ENCODE measurements at places on chromosomes 7 and 10. TPM values are rescaled to one million over a fixed set of nuclear protein-coding genes. Genes with fewer than 3 reads are reported as not detected.
A peak's percentile ranks its signal among the peaks of the same experiment; 100 is the strongest.

The CLCN1 gene
- not detected for total RNA-seq

DNA sequence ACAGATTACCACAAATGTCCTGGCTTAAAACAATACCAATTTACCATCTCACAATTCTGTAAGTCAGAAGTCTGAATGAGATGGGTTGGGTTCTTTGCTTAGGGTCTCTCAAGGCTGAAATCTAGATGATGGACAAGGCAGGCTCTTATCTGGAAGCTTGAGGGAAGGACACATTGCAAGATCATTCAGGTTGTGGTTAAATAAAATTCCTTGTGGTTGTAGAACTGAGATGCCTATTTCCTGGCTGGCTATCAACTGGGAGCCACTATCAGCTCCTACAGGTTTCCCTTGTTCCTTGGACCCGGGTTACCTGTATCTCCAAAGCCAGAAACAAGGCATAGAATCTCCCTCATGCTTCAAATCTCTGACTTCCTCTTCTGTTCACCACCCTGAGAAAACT is 148.4 kb downstream of the MDFIC start:
- H3K27me3 ChIP-seq, result no peaks in the 10 kb centered on the region
- no peak for DNase-seq

- no peak overlapping the region for H3K4me3 ChIP-seq
- H3K36me3 ChIP-seq, result no peaks in the 10 kb centered on the region
- H3K27ac ChIP-seq, result peak overlapping the region; percentile 33
- peak; percentile 53 for DNase-seq
- peaks cover 20% of the 10 kb centered on the region for H3K4me1 ChIP-seq
These were observed 105.7 kb downstream of the CCNY start for GRCh38 chr10:35442028-35442427.

DNA sequence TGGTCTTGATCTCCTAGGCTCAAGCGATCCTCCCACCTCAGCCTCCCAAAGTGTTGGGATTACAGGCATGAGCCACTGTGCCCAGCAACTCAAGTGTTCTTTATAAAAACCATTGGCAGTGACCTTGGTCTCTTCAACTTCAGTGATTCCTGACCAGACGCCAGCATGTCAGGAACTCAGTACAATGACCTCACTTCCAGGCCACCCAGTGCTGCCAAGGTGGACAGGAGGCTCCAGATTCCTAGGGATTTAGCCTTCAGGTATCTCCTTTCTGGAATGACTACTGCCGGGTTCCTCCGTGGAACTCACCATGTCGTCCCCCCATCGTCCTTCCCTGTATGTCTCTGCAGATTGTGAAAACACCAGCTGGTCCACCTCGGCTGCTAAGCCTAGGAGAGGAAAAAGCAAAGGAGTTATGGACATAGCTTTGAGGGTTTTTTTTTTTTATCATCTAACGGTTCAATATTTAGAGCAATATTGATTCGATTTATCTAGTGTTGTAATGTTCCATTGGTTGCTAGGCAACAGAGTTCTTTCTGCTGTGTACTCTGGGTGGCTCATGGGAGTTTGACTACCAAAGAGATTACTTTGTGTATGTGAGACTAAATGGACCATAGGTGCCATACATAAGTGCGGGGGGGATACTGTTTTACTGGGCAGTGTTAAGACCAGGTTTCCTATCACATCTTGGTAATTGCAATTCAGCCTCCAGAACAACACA is 425.8 kb upstream of the AUTS2 start:
- no peak for DNase-seq
- no peaks in the 10 kb centered on the region for H3K27me3 ChIP-seq
- no peak overlapping the region for H3K4me3 ChIP-seq
- no peak overlapping the region for H3K27ac ChIP-seq

The FEZF1 gene
- total RNA-seq, result not detected

DNA sequence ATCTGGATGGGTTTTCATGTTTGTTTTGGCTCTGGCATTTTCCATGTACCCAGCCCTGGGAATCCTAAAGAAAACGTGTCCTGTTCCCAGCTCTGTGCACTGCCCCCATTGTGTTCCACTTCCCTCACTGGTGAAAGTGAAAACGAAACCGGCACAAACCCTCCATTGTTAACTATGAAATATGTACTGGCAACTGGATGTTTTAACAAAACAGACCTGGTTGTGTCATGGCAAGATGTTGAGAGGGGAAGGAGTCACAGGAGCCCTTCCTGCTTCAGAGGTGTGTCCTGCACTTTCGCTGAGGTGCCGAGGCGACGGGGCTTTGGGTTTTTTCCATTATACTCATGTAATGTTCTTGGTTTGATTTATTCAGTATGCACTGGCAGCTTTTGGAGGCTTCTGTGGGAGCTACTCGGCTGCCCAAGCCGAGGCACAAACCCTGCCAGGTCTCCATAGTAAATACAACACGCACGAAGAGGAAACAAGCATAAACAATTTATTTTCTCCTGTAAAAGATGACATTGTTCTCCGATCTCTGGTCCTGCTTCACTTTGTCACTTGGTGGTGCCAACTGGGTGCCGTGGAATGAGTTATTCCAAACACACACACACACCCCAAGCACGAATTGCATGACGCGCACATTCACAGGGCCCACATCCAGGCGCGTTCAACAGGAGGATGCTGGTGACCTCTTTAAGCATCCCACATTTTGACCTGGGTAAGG is 118.2 kb downstream of the CDK6 start:
- H3K27ac ChIP-seq, result peak overlapping the region; percentile 85
- peaks cover 56% of the 10 kb centered on the region for H3K4me1 ChIP-seq
- H3K36me3 ChIP-seq, result no peaks in the 10 kb centered on the region
- H3K27me3 ChIP-seq, result no peaks in the 10 kb centered on the region

DNA sequence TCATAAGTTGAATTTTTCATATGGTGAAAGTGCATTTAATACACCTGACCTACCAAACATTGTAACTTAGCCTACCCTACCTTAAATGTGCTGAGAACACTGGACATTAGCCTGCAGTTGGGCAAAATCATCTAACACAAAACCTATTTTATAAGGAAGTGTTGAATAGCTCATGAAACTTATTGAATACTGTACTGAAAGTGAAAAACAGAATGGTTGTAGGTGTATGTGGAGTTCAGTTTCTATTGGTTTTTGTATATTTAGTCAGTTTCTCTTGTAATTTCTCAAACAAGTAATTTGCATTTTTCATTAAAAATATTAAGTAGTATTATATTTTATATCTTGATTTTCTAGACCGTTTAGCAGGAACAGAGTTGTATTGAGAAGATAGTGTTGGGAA is 15.3 kb downstream of the CCDC7 start:
- no peaks in the 10 kb centered on the region for H3K27me3 ChIP-seq
- DNase-seq, result no peak
- no peaks in the 10 kb centered on the region for H3K4me1 ChIP-seq
- H3K36me3 ChIP-seq, result peaks cover 5% of the 10 kb centered on the region

DNA sequence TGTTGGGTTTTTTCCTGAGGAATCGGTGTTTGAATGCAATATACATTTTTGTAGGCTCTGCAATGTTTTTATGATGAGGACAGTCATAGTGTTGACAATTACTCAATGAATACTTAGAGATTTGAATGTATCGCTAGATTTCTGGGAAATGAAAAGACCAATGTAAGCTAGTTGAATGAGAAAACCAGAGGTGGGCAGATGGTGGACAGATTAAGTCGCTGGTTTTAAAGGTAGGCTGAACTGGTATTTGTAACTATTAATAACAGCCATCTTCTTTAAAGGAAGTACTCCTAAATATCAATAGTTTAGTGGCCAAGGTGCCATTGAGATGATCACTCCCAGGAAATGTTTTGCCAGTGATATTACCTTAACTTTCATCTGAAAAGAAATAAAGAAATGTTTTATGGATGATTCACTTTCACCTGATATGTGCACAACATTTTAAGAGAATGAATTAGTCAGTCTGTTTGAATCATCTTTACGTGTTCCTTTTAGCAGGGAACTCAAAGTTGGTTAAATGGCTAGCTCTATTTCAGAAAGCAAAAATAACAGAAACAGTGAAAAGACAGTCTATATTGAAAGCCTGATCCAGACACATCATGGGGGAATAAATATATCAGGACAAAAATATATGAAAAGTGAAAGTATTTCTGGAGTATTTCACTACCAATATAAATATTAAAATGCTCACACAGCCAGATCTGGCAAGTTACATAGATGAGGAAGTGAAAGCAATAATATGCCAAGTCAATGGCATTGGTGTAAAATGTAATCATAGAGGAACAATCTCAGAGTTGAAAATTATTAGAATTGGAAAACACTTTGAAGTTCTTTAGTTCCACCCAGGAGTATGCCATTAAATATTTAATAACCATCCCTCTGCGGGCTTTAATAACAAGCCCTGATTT is 20.7 kb downstream of the MET start:
- H3K27ac ChIP-seq, result no peak overlapping the region
- no peak for DNase-seq
- H3K27me3 ChIP-seq, result peaks cover 4% of the 10 kb centered on the region

The SNX8 gene
- 22.3 TPM for total RNA-seq

- H3K27ac ChIP-seq, result no peak within 1 kb of the TSS
- no peaks in the 10 kb centered on the region for H3K27me3 ChIP-seq
- H3K4me3 ChIP-seq, result no peak within 1 kb of the TSS
- H3K4me1 ChIP-seq, result no peaks in the 10 kb centered on the region
These were observed at the start of gene FAM171A1 for GRCh38 chr10:15370856-15371701. Gene FAM171A1, minus strand, starts transcription at chr10:15371289. Its CDS starts 237 bp downstream, at chr10:15371052.

The NEBL gene
- total RNA-seq, result 6.0 TPM

The SCART1 gene
- total RNA-seq, result 0.61 TPM

GRCh38 chr7:142131439-142132185 is 20.1 kb downstream of the MGAM2 start:
- DNase-seq, result no peak
- H3K27me3 ChIP-seq, result no peaks in the 10 kb centered on the region
- no peak overlapping the region for H3K4me3 ChIP-seq
- no peak overlapping the region for H3K27ac ChIP-seq

The ERVW-1 gene
- total RNA-seq, result not detected

DNA sequence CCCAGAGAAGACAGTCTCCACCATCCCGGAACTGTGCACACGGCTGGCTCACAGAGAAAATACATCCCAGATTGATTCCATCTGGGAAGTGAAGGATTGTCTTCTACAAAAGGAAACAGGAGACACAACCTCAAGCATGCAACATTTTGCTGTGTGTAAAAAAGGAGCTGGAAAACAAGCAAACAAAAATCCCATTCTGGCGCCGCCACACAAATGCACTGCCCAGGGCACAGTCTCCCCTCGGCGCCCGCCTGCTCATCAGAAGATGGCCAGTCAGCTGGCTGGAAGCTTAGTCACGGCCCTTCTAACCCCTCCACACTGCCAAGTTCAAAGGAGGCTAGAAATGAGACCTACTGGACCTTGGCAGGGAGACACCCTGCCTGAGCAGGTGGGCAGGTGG is 14.1 kb upstream of the CYTH3 start:
- H3K27me3 ChIP-seq, result no peaks in the 10 kb centered on the region
- no peak for DNase-seq
- no peaks in the 10 kb centered on the region for H3K36me3 ChIP-seq

GRCh38 chr10:72419241-72419640 is 64.5 kb upstream of the DNAJB12 start:
- no peak overlapping the region for H3K27ac ChIP-seq
- DNase-seq, result no peak
- no peaks in the 10 kb centered on the region for H3K4me1 ChIP-seq
- no peaks in the 10 kb centered on the region for H3K27me3 ChIP-seq

GRCh38 chr7:1290026-1290678 is 57.5 kb downstream of the UNCX start:
- peaks cover 41% of the 10 kb centered on the region for H3K27me3 ChIP-seq
- no peaks in the 10 kb centered on the region for H3K4me1 ChIP-seq

The LGI1 gene
- 0.38 TPM for total RNA-seq
